ENCODE measurements at places on chromosomes 11 and 22.

GRCh38 chr11:77728203-77728786 lies 90.7 kb upstream of the CLNS1A start:
- DNase-seq, result no peak

GRCh38 chr11:68581439-68581838 lies 102.9 kb upstream of the GAL start:
- DNase-seq, result no peak

- DNase-seq, result no peak
Measured at GRCh38 chr11:132992838-132993631, 539.3 kb downstream of the OPCML start.

DNA sequence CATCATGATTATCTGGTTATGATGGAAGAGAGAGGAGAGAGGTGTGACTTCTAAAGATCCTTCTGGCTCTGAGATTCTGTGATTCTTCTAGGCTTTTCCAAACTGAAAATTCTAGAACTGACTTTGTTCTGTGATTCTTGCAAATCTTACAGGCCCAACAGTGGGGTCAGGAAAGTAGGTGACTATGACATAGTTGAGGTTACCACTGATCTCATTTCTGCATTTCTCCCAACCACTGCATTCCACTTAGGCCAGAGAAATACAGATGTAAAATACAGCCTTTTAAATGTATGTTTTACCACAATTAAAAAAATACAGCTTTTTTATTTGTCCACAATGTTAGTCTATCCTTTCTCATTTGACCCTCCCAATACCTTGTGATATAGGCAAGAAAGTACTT lies 83.7 kb downstream of the STIM1 start:
- peak; percentile 75 for DNase-seq

- no peak for DNase-seq
Measured at GRCh38 chr11:1548221-1549070, 23.6 kb downstream of the DUSP8 start.

- no peak for DNase-seq
Measured at GRCh38 chr11:1987024-1987423, 10.6 kb downstream of the H19 start.

DNA sequence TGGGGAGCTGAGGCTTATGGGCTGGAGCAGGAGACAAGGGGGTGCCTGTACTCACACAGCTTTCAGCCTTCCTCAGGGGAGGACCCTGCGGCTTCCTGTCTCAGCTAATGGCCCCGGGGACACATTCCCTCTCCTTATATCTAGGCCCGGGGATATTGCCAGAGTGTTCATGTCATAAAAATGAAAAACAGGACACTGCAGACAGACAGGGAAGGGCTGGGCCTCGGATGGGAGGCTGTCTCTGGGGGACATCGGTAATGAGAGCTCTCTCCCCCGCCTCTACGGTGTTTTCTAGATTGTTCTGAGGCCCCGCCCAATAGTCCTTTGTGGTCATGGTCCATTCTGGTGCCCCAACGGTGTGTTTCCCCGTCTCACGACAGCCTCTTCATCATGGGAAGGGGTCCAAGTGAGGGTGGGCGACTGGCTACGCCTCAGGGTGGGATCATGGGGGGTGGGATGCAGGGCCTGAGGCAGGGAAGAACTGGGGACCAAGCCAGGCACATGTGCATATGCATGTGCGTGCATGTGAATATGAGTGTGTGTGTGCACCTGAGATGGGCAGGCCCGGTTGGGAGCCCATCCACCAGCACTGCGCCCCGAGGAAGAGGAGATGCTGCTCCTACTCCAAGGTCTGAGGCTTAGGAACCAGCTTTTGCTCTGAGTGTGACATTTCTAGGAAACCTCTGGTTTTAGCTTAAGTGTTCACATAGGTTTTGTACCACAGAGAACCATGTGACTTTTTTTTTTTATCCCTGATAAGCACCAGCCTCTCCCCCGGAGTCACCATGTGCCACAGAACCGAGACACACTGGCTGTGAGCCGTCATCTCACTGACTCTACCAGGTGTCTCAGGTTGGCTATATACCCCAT lies 5.3 kb downstream of the ARVCF start:
- no peak for DNase-seq

DNA sequence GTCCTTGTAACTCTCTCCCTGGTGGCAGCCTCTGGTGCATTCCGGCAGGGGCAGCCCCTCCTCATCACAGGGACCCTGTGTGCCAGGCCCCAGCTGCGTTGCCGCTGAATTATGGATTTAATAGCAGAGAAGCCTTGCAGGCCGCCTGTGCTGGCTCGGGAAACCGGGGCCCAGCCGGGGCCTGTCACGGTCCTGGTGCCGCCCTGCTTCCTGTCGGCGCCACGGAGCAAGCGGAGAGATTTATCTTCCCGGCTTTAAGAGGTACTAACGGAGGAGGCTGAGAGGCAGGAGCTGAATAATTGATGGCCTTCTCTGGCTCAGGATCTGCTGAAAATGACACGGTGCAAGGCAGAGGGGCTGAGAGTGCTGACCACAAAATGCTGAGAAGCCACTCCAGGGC lies 54.0 kb upstream of the CCDC188 start:
- no peak for DNase-seq

DNA sequence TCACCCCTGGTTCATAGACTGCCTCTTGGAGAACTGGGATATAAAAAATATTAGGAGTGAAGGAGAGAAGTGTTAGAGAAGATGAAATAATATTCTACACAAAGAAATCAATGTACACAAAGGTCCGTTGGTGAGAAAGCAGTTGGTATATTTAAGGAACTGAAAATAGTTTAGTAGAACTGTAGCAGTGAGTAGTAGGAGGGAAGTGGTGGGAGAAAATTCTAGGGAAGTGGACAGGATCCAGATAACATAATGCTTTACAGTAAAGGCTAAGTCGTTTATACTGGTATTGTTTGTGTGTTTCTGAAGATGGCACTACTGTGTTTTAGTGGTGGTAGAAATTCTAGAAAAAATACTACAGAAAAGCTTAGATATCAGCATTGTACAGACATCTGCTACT lies 120.8 kb upstream of the CHORDC1 start:
- no peak for DNase-seq

DNA sequence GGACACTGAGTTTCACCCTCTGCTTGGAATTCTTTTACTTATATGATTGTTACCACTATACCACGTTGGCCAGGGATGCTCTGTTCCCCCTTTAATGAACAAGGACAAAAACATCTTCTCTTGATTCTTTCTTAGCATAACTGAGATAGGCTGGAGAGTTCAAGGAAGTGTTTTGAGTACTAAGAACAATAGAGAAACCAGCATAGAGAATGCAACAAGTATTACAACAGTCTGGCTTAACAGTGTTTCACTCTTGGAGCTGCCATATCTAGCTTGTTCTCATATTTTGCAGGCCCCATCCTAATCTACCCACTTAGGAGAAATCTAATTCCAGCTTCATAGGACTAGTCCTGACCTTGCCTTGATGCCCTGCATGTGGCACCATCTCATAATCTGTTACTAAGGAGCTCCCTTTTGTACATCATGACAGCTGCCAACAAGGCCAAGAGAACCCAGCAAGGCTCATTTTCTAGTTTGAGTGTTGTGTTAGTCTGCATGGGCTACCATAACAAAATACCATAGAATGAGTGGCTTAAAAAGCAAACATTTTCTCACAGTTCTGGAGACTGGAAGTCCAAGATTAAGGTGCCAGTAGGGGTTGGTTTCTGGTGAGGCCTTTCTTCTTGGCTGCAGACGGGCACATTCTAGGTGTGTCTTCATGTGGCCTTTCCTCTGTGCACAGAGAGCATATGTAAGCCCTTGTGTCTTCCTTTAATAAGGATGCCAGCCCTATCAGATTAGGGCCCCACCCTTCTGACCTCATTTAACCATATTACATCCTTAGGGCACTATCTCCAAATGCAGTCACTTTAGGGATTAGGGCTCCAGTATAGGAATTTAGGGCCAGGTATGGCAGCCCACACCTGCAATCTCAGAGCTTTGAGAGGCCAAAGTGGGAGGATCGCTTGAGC lies 37.8 kb downstream of the PACS1 start:
- DNase-seq, result no peak

DNA sequence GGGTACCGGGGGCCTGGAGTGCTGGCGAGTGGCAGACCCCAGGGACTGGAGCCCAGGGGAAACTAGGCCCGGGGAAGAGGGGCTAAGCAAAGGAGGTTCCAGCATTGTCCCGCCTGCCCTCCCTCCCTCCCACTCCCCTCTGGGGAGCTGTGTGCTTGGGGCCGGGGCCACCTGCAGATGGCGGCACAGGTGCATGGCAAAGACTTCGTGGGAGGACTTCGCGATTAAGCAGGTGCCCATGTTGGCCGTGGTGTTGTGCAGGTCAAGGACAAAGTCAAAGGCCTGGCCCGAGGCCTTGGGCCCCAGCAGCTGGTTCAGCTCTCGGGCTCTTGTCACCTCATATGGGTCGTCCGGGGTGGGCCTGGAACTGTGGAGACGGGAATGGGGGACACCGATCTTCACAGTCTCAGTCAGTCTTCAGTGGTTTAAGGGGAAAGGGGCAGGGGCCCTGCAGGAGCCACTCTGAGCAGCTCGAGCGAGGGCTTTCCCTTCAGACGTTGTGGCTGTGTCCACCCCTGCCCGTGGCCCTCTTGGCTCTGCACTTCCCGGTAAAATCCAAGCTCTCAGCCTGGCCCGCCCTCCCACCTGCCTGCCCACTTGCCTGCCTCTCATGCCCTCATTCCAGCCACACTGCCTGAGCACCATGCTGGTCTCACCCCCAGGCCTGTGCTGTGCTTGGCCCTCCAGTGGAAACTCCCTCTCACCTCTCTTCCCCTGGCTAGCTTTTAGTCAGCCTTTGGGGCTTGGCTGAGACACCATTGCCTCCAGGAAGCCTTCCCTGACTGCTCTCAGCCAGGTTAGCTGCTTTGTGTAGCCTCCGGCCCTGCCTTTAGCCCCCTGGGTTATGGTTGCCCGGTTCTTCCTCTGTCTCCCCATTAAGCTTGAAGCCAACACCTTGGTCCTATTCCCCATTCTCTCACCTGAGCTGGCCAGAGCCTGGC lies 4.7 kb downstream of the ACY3 start:
- no peak for DNase-seq

DNA sequence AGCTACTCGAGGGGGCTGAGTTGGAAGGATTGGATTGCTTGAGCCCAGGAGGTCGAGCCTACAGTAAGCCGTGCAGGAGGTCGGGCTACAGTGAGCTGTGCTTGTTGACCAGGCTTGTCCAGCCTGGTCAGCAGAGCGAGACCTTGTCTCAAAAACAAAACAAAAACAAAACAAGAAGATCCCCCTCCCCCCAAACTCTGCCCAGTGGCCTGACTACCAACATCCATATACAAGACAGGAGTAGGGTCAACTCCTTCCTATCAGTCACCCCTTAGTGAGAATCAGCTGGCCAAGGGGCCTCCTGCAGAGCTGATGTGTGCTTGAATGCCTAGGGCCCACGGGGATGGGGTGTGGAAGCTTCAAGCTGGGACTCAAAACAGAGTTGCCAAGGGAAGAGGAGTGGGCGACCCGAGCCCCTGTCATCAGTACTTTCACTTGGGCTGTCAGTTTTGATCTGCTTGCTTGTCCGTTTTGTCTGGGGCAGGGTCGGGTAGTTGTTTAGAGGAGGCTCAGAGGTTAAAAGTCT lies 942 bp upstream of the TSPAN18 start:
- no peak for DNase-seq

- no peak for DNase-seq
Measured at GRCh38 chr11:45048870-45049691, 97.4 kb upstream of the PRDM11 start.

- DNase-seq, result no peak
Measured at GRCh38 chr11:34184505-34185015, 79.1 kb downstream of the NAT10 start.

All from fibroblast of skin of left biceps (primary cell).